ENCODE measurements at places on chromosomes 1 and 21.

DNA sequence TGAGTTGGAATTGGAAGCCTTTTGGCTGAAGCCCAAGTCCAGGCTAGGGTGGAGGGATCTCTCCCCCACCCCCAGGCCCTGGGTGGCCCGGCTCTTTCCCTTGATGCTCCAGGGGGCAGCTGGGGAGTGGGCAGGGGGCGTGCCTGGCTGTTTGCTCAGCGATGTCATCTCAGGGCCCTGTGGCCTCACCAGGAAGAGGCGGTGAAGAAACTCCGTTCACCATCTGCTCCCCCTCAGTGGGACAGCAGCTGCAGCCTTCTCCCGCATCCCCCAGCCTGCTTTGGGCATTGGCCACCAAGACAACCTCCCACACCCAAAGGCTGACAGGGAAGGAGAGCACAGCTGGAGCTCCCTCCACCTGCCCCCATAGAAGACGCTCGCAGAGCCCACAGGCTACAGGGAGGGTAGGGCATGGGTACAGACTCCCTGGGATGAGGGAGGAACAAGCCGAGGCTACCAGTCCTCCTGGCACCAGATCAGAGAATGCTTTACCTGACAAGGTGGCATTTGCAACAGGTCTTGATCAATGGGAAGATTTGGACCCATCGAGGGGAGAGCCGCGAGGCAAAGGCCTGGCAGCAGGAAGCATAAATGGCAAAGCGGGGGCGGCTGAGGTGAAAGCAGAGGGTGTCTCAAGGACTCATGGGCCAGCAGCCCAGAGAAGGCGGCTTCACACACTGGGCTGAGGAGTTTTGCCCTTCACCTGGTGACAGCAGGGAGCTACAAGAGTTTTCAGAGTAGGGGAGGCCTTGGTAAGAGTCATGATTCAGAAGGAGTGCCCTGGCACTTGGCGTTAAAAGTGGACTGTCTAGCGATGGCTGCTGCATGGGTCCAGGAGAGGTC lies 6.5 kb upstream of the GUCA2A start:
- DNase-seq: no peak

- DNase-seq: no peak
Measured at GRCh38 chr1:215002471-215002870, 80.1 kb upstream of the KCNK2 start.

DNA sequence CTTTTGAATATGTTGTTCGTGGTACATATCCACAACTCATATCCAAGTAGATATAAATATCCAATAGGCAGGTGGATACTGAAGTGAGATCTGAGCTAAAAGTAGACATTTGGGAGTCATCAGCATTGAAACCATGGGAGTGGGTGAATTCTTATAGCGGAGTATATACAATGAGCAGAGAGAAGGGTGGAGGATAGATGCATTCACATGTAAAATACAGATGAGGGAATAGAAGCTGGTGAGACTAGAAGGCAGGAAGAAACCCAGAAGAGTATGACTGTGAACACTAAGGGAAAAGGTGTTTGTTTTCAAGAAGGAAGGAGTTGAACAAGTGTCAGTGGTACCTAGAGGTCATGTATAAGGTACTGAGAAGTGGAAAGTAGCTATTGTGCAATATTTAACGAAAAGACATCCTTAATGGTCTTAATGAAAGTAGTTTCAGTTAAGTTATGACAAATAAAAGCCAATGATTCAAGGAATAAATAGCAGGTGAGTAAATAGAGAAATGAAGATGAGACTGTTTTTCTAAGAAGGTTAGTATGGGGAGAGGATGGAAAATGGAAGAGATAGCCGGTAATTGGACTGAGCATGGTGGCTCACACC lies 181.6 kb upstream of the CACYBP start:
- DNase-seq: no peak

DNA sequence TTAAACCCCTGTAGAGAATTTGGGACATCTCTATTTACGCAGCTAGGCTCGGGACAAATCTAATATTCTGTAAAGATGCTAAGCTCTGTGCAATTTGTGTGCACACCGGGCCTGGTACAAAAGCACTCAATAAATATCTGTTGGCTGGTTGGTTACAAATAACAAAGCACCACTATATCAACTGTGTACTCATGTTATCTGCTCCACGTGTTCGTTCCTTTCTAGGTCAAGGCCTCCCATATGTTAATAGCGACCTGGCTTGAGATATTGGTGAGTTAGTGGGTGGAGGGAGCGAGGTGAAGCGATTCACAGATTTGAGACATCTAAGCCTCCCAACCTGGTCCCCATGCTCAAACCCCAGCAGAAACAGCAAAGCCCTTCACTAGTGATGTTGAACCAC lies 47.1 kb upstream of the KAZN start:
- no peak for DNase-seq

DNA sequence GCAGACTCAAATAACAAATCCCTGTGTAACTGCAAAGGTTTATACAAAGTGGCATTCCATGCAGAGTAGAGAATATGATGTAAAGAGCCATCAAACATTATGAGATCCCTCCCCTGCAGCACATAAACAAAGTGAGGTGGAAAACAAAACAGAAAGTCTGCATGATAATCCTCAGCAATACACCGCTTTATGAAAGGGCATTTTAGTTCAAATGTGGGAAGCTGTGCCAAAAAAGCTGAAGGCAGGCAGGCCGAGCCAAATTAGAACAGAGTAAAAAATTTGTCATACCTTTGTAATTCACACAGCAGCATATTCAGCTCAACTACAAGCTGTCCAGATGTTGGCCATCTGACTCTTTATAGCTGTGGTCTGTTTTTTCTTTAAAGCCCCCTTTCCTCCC lies 113.5 kb downstream of the LHX9 start:
- no peak for DNase-seq

DNA sequence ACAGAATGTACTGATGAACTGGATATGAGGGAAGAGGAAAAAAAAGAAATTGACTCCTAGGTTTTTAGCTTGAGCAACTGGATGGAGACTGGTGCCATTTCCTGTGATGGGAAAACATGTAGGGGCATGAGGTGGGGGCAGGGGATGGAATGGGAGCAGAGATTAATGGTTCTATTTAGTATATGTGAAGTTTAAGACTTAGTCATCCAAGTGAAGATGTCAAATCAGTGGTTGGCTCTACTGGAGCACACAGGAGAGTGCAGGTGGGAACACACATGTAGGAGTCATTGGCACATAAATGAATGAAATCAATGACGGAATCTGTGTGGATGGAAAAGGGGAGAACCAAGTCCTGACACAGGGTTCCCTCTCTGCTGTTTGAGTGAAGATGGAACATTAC lies 224.4 kb upstream of the COA6 start:
- DNase-seq: no peak

Data from activated T-cell treated with anti-CD3 and anti-CD28 coated beads, Interleukin-2, amount 50 U/mL, for 1 hour (primary cell).